ENCODE measurements at places on chromosomes 3 and 15. TPM values are rescaled to one million over a fixed set of nuclear protein-coding genes. Genes with fewer than 3 reads are reported as not detected.

The ATP8B4 gene
- 3.6 TPM for total RNA-seq

GRCh38 chr3:131503320-131503635 is 507 bp upstream of the MRPL3 start:
- DNase-seq, result peak; percentile 31

- DNase-seq, result no peak
Observed at GRCh38 chr15:50077176-50077575, 41.9 kb downstream of the ATP8B4 start.

DNA sequence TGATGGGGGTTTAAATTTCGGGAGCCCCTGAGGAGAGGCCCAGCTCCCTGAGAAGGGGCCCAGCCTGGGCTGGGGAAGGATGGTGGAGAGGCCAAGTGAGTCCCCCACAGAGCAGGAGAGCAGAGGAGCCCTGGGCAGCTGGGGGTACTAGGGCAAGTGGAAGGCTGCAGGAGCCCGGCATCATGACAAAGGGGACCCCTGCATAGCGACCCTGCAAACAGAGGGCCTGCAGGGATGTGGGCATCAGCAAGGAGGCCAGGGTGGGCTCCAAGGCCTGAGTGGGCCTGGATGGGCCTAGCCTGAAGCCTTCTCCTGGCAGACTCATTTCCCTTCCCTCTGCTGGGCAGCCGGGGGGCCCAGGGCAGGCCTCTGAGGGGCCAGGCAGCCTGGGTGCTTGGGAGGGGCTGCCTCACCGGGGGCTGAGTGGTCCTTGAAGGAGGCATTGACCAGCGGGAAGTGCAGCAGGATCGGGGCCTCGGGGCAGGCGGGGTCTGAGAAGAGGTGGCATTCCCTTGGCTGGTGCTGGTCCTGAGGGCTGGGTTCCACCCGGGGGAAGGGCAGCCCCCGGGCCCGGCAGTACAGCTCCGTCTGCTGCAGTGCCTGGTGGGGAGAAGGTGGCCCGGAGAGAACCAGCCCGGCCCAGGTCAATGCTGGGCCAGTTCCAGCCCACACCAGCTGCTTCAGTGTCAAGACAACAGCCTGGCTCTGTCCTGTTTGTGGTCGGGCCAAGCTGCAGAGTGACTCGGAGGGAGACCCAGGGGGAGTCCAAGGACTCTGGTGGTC is 24.7 kb downstream of the PLA2G4D start:
- DNase-seq, result no peak

DNA sequence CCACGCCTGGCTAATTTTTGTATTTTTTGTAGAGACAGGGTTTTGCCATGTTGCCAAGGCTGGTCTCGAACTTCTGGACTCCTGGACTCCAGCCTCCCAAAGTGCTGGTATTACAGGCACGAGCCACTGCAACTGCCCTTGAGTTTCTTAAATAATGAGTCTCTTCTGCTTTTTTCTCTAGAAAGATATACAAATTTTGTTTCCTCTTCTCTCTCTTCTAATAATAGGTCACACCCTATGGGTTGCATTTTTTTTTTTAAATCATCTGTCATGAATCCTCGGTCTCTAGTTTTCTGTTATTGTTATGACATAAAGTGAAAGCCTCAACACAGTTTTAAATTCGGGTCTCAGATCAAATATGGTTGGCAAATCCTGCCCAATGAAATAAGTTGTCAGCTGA is 111.2 kb downstream of the IL12A start:
- no peak for DNase-seq

All from lung microvascular endothelial cell (primary cell).